Stimulated activated CD4-positive, alpha-beta T cell treated with anti-CD3 and anti-CD28 coated beads, Interleukin-1b, Interleukin-23, amount 100 ng/mL, for 4 hours (primary cell): ENCODE measurements at places on chromosomes 7 and 10.

GRCh38 chr7:1210321-1210978 lies 22.2 kb upstream of the UNCX start:
- DNase-seq: no peak

- DNase-seq: no peak
Measured at GRCh38 chr7:84981055-84981976, 205.5 kb downstream of the SEMA3D start.

GRCh38 chr7:37265006-37265405 lies 183.7 kb downstream of the ELMO1 start:
- DNase-seq: no peak

DNA sequence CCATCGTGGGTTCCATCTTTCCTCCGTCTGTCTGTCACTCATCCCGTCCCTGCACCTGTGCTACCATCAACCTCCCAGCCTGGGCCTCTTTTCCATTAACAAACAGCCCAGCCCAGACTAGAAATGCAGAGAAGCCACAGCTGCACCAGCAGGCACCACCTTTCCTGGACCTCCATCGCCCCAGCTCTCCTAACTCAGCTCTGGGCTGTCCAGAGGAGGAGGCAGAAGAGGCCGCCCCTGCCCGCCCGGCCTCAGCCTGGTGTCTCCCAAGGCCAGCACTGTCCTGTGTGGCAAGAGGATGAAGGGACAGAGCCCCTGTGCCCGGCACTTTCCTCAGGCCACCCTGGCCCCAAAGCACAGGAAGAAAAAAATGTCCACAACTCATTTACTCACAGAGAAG lies 225.6 kb downstream of the PTPRN2 start:
- no peak for DNase-seq

- no peak for DNase-seq
Measured at GRCh38 chr10:48457949-48458661, 146.8 kb downstream of the ARHGAP22 start.

- no peak for DNase-seq
Measured at GRCh38 chr7:64965594-64965993, 25.2 kb downstream of the ZNF117 start.

GRCh38 chr7:120792861-120793130 lies 65.1 kb downstream of the TSPAN12 start:
- DNase-seq: no peak
